ENCODE measurements at places on chromosomes 7 and 10.

GRCh38 chr7:107995184-107996071, 7.5 kb downstream of the LAMB1 start:
- no peak for DNase-seq

DNA sequence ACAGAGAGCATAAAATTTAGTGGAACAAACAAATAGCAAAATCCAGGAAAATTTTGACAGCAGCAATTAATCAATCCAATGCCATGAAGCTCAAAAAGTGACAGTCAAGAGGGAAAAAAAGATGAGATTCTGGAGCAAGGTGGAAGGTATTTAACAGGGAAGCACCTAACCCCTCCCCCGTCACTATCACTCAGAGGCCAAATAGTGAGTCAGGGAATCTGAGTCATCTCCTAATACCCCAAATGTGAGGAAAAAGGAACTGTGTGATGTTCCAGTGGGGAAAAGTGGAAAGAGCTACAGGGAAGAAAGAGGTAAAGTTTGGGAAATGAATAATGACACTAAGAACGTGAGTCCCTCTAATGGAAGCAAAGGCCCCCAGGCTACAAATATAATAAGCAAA, 113.2 kb upstream of the PHF14 start:
- no peak for DNase-seq

DNA sequence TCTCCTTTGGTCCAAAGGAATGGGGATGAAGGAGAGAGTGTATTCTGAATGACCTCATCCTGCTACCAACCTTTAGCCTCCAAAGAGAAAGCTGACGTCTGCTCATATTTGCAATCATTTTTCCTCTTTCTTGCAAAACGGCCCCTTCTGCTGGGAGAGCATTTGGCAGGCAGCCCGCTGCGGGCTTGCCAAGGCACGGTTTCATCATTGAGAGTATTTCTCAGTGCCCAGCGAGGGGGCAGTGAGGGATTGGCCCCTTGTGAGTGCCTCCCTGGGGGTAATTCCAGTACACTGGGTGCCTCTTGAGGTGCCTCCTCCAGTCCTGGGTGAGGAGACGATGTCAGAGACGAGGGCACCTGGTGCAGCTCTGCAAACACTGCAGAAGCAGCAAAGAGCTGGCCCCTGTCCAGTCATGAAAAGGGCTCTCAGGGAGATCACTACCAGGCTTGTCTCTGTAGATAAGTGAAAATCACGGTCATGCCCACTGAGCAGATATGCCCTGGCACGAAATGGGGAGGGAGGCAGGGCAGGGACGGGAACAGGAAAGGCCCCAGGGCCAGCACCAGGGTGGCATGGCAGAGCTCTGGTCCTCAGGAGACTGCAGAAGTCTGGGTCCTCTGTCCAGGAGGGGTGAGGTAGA, 48.7 kb upstream of the SHH start:
- no peak for DNase-seq

GRCh38 chr7:139602143-139602722, 78.7 kb downstream of the CLEC2L start:
- DNase-seq, result no peak

GRCh38 chr7:127819975-127820731, 168.2 kb downstream of the SND1 start:
- DNase-seq, result no peak

GRCh38 chr10:60508831-60509230, 119.2 kb upstream of the ANK3 start:
- DNase-seq, result no peak

- no peak for DNase-seq
These were observed 13.6 kb downstream of the ANXA11 start for GRCh38 chr10:80191589-80192270.

DNA sequence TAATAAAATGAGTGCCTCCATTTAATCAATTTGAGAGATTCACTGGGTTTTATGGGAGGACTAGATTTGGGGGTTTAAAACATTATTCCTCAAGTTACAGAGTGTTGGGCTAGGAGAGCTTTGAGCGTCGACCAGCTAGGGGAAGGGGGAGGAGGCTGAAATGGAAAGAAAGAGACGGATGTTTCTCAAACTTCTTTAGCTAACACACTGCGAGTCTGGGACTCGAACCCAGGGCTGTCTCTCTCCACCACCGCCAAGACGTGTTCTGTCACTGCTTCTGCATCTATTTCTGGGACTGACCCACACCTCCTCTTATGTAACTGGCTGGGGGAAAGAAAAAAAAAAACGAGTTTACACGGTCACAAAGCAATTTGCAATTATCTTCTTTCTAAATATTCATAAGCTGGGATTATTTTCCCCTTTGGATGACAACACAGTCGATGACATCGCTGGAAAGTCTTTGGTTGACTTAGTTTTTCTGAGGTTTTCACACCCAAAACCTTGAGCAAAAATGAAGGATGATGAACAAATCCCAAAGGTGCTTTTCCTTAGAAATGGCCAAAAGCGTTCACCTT, 27.2 kb downstream of the CHST15 start:
- DNase-seq, result no peak

DNA sequence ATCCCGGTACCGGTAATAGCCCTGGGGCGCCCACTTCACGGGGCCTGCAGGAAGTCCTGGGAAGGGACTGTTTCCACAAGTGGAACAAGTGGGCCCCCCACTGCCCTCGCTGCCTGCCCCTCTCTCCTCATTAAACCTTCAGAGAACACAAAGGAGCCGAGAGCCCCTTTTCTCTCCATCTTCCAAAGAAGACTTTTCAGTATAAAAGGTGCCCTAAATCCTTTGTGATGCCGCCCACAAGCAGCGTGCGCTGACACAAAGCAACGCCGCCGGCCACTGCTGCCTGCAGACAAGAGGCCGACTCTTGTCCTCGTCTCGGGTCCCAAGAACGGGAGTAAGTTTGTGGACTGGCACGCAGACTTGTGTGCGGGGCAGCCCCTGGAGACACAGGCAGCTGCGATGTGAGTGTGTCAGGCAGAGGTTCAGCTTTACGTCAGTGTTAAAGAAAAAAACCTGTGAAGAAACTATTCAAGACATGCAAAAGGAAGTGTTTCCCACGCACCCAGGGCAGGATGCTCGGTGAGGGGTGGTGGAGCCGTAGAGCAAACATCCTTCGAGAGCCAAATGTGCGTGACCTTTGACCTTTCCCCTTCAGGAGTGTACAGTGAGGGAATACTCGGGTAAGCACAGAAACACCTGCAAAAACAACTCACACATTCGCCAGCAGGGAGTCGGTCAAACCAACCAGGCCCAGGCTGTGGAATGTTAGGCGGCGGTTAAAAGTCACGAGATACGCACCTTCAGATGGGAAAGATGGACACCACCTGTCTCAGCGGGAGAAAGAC, 118.2 kb downstream of the VIPR2 start:
- no peak for DNase-seq

- no peak for DNase-seq
These were observed 58.8 kb downstream of the ABRAXAS2 start for GRCh38 chr10:124860426-124860825.

DNA sequence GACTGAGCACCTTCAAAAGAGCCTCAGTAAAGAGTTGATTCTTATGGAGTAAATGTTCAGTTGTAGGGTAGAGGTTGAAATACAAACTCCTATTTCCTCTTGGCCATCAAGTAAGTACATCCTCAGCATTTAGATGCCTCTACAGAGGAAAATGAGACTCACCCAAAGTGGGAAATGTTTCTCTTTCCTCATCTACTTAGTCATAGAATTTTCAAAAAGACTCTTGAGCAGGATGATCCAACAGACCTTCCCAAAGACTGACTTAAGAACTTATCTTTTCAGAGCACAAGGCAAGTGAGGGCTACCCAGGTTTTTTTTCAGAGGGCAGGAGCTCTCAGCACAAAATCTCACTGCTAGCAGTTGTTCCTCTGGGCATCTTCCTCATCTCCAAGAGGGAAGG, 449.1 kb downstream of the KCNMA1 start:
- DNase-seq, result no peak

DNA sequence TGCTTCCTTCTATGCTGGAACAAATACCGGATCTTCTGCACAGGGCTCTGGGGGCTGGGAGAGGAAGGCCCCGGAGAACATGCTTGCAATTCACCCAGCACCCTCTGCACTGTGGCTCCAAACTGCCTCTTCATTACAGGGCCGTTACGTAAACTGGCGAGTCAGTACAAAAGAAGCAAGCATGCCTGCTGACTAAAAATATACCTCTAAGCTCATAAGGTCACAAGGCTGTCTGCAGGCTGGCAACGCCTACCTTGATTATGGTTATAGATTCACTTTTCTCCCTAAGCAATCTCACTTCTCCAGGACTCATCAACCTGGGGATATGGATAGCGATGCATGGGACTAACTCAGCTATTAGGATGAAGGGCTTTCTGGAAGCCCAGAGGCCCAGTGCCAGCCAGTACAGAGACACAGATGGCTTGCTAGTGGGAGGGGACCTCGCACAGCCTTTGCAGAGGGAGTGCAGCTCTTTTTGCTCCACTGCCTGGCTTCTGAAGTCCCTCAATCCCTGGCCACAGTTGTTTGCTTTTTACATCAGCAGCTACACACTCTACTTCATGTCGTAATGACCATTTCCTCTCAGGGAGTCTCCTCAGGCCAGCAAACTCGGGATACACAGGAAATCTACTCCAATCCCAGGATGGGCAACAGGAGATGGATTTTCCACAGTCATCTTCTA, 96.1 kb downstream of the SH3PXD2A start:
- DNase-seq, result no peak

DNA sequence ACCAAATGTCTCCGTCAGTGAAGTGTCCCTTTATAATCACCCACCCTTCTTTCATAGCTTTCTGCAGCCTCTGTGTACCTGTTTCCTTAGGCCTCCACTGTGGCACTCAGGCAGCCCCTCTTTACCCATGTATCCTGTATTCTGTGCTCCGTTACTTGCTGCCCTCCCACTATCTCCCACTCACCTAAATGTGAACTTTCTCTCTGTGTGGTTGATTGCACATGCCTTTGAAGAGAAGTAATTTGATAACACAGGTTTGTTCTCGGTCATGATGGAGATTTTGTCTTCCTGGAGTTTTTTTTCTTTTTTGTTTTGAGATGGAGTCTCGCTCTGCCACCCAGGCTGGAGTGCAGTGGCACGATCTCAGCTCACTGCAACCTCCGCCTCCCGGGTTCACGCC, 61.5 kb downstream of the REEP3 start:
- no peak for DNase-seq

DNA sequence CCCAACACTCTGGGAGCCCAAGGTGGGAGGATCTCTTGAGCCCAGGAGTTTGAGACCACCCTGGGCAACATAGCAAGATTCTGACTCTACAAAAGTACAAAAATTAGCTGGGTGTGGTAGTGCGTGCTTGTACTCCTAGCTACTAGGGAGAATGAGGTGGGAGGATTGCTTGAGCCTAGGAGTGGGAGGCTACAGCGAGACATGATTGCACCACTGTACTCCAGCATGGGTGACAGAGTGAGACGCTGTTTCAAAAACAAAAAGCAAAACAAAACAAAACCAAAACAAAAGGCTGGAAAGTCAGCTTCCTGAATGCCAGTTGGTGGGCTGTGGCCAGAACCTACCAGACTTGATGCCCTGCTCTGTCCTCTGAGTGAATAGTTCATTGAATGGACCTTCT, 242.8 kb downstream of the PHTF2 start:
- no peak for DNase-seq

- no peak for DNase-seq
These were observed 403.1 kb downstream of the SFMBT2 start for GRCh38 chr10:7007600-7008190.

All from stimulated activated CD8-positive, alpha-beta memory T cell treated with anti-CD3 and anti-CD28 coated beads, Interleukin-2, amount 100 ng/mL, for 1 hour (primary cell).